GM23338 (cell line): ENCODE measurements at places on chromosomes 7 and 10.

- DNase-seq = no peak
Measured at GRCh38 chr7:102156867-102157266, 129.8 kb upstream of the SH2B2 start.

GRCh38 chr10:133225707-133226191 lies 4.3 kb upstream of the UTF1 start:
- DNase-seq = no peak

GRCh38 chr7:149586646-149587645 lies 89.3 kb upstream of the ZNF746 start:
- DNase-seq = no peak

GRCh38 chr7:11846361-11846955 lies 14.5 kb upstream of the THSD7A start:
- peak; percentile 21 for DNase-seq

GRCh38 chr7:66629222-66630062 lies 761 bp downstream of the KCTD7 start:
- peak; percentile 60 for DNase-seq

DNA sequence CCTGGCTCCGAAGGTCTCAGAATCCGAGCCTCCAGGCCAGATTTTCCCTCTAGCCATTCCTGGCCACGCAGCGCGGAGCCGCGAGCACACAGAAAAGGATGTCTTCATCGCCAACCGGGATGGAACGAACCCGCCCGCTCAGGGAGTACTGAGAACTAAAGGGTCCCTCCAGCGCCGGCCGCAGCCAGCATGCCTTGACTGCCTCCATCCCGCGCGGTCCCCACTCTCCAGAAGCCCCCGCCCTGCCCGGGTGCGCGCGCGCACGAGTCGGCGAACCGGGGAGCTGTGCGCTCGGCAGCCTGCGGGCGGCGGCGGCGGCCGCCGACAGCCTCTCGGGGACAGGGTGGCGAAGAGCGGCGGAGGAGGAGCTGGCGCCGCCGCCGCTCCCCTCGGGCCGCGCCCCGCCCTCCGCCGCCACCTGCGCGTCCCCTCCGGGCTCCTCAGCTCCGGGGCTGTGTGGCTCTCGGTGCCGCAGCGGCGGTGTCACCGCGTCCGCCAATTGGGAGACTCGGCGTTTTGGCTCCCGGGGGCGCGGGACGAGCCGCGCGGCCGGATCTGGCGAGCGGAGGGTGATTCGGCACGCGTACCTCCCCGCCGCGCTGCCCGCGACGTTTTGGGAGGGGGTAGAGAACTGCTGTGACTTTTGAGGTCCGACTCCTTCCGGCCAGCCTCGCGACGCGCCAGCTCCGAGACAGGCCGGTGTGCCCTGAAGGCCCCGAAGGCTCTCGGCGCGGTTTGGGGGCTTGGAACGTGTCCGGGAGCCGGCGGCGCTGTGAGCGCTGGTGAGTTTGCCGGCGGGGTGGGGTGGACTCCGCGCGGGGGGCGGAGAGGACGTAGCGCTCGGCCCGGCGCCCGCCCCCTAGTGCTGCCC lies 453 bp upstream of the GALNT17 start:
- DNase-seq = peak; percentile 81

- DNase-seq = no peak
Measured at GRCh38 chr7:140375892-140376730, 22.2 kb downstream of the SLC37A3 start.

DNA sequence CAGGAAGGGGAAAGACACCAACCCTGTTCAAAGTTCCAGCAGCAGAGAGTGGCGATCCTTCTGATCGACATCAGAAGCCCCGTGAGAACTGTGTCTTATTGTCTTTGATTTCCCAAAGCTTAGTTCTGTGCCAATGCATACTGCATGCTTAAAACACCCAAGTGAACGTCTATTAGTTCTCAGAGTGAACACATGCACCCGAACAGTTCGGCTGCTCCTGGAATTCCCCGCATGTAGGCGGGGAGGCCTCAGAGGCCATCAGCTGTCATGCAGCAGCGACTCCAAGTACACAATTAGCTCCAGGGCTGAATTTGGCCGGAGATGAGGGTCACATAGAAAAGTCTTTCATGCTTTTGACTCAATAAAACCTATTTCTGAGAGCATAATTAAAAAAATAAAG lies 276.9 kb downstream of the ZMYND11 start:
- no peak for DNase-seq

GRCh38 chr7:91636129-91636724 lies 244.3 kb downstream of the MTERF1 start:
- peak; percentile 82 for DNase-seq
